IPS DF 6.9 (cell line): ENCODE measurements at places on chromosomes 13 and 19.

GRCh38 chr13:91894316-91894715 lies 495.9 kb downstream of the GPC5 start:
- no peak for DNase-seq

DNA sequence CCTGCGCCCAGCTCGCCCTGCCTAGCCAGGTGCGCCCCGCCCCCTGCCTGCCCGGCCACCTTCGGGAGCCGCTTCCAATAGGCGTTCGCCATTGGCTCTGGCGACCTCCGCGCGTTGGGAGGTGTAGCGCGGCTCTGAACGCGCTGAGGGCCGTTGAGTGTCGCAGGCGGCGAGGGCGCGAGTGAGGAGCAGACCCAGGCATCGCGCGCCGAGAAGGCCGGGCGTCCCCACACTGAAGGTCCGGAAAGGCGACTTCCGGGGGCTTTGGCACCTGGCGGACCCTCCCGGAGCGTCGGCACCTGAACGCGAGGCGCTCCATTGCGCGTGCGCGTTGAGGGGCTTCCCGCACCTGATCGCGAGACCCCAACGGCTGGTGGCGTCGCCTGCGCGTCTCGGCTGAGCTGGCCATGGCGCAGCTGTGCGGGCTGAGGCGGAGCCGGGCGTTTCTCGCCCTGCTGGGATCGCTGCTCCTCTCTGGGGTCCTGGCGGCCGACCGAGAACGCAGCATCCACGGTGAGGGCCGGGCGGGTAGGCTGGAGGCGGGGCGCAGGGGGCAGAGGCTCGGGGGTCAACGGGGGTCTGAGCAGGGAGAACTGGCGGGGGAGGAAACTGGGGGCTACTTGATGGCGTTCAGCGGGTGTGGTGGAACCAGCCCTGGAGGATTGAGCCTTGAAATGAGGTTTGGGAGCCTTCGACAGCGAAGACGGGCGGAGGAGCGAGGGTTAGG lies at the start of gene SPINT2:
Gene SPINT2 (plus strand): TSS at position 88 of the 727 bp plus-strand sequence. CDS start 320 bp downstream, at position 408.
- peak; percentile 64 for DNase-seq

DNA sequence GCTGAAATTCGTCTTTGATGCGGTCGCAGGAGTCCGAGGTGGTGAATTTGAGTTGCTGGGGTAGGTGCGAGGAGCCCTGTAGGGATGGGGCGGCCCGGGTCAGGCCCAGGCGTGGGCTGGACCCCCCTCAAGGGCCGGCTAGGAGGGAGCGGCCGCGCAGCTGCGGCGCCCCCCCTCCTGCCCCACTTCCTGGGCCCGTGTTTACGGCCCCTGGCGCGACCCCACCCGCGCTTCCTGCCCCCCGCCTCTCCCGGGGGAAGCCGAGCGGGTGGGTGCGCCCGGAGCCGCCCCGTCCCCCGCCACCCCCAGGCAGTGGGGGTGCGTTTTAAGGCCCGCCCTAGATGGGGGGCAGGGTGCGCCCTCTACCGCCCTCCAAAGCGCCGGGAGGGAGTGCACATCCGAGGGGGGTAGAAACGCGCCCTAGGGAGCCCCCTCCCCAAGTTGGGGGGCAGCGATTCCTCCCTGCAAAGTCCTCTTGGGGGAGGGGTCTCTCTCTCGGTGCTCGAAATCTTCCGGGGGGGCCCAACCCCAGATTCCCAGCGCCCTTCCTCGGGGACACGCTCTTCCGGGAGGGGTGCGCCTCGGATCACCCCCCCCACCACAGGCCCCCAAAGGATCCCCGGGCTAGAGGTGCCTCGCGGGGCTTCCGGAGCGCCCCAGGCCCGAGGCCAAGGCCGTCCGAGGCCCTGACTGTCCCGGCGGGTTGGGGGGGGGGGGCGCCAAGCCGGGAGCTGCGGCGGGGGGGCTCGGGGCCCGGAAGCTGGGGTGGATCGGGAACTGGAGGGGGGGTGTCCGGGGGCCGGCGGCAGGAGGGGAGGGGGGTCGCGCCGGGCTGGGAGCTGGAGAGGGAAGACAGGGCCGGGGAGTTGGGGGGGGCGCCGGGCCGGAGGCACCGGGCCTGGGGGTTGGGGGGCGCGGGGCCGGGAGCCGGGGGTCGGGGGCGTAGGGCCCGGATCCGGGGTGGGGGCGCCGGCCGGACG lies 823 bp downstream of the TLE5 start:
- DNase-seq, result no peak

DNA sequence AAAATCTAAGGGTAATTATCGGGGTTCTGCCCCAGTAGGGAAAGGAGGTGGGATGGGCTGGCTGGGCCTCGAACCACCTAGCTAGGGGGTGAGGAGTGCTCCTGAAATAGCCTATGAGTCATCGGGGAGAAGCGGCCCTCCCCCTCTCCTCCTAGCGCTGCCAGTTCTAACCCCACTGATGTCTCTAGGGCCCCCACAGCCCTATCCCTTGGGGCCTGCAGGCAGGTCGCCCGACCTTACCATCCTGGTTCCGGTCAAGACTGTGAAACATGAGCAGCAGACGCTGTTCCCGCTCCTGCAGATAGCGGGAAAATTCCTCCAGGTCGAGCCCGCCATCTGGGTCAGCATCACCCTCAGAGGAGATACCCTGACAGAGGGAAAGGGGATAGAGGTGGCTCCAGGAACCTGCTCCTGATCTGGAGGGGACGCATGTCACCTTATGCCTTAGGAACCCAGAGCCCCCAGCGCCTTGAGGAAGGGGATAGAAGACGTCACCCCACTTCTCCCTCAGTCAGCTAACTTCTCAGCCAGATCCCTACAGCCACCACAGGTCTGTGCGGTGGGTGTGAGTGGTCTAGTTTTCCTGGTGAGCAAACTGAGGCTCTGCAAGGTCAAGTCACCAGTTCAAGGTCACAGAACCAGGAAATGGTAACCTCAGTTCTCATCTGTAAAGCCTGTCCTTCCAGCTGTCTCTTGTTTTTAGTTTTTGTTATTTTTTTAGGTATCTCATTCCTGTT lies 1.5 kb downstream of the SLC25A23 start:
- DNase-seq, result no peak

DNA sequence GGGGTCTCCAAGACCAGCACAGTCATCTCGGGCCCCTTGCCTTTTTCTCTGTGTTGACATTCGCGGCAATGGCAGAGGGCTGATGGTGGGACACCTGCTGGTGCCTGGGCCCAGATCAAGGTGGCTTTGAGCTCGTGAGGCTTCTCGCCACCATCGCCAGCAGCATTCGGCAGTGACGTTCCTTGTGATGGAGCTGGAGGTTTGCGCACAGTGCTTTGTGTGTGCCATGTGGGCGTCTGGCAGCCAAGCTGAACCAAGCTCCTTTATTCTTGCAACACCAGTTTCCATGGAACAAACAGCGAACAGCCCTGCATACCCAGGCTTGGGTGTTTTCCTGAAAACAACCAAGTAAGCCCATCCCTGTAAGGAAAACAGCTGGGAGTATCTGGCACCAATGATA lies 9.1 kb upstream of the TMEM255B start:
- no peak for DNase-seq

DNA sequence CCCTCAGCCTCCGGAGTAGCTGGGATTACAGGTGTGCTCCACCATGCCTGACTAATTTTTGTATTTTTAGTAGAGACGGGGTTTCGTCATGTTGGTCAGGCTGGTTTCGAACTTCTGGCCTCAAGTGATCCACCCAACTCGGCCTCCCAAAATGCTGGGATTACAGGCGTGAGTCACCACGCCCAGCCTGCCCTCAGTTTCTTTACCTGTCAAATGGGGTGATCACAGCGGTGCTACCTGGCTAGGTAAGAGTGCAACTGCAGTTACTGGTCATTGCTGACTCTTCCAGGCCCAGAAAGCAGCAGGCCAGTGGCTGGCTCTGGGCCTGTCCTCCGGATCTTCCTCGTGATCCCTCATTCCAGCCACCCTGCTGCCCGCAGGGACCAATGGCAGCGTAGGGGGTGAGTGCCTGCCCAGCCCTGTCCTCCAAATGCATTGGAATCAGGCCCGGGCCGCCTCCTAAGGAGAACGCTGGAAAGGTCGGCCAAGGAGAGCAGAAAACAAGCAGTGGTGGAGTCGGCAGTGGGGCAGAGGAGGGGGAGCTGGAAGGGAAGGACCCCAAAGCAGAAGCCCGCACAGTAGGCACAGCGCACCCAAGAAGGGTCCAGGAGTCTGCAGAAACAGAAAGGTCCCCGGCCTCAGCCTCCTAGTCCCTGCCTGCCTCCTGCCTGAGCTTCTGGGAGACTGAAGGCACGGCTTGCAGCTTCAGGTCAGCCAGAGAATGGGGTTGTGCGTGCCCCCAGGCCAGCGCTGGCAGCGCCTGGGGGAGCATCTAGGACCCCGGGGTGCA lies 1.8 kb upstream of the SLC27A1 start:
- no peak for DNase-seq

DNA sequence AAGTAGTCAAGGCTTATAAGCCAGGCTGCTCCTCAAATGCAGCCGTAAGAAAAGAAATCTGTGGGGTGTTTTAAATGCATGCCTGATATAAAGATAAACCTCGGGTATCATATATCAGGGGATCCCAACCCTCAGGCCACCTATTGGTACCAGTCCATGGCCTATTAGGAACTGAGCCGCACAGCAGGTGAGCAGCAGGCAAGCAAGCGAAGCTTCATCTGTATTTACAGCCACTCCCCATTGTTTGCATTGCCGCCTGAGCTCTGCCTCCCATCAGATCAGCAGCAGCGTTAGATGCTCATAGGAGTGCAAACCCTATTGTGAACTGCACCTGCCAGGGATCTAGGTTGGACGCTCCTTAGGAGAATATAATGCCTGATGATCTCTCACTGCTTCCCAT lies 233.5 kb upstream of the SERP2 start:
- no peak for DNase-seq

GRCh38 chr13:51645154-51645650 lies 60.9 kb downstream of the WDFY2 start:
- no peak for DNase-seq

GRCh38 chr13:114309806-114310410 lies 4.4 kb upstream of the CHAMP1 start:
- no peak for DNase-seq

DNA sequence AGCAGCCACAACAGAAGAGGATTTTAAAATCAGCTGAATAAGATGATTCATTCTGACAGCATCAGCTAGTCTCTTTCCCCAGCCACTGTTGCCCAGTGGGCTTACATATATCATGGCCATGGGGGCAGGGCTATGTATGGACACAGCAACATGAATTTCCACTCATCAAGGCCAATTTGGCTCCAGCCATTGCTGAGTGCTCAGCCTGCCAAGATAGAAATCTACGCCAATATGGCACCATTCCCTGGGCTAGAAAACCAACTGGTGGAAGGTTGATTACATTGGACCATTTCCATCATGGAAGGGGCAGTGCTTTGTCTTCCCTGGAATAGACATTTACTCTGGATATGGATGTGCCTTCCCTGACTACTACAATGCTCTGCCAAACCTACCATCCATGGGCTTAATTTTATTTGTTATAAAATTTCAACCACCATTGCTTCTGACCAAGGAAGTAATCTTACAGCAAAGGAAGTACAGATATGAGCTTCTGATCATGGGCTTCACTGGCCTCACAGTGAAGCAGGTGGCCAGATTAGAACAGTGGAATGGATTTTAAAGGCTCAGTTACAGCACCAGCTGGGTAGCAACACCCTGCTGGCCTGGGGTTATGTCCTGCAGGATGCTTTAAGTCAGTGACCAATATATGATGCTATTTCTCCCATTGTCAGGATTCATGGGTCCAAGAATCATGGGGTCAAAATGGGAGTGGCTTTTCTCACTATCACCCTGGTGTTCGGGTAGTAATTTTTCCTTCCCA lies 9.8 kb upstream of the ALOX5AP start:
- DNase-seq, result no peak

DNA sequence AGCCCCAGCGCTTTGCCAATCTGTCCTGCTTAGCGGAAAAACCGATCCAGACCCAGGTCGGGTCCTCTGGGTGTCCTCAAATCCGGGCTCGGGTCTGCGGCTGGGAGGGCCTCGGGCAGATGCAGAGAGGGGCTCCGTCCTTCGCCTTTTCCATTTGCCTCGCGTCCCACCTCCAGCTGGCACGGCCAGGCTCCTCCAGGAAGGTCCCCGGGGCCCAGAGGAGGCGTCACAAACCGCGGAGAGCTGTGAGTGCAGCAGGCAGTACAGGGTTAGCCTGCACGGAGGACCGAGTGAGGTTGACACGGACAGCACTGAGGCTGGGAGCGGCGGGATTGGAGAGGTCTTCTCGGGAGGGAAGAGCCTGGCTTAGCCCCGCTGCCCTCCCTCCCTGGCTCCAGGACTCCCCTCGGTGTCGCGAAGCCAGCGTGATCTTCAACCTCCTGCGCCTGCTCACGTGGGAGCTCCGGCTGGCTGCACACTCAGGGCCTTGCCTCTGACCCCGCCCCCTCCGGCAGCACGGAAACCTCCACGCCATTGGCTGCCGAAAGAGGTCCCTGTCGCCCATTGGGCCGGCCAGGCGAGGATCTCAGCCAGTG lies 2.8 kb upstream of the IFNL2 start:
- DNase-seq, result no peak
